ENCODE measurements at places on chromosomes 11 and 22. TPM values are rescaled to one million over a fixed set of nuclear protein-coding genes. Genes with fewer than 3 reads are reported as not detected.

DNA sequence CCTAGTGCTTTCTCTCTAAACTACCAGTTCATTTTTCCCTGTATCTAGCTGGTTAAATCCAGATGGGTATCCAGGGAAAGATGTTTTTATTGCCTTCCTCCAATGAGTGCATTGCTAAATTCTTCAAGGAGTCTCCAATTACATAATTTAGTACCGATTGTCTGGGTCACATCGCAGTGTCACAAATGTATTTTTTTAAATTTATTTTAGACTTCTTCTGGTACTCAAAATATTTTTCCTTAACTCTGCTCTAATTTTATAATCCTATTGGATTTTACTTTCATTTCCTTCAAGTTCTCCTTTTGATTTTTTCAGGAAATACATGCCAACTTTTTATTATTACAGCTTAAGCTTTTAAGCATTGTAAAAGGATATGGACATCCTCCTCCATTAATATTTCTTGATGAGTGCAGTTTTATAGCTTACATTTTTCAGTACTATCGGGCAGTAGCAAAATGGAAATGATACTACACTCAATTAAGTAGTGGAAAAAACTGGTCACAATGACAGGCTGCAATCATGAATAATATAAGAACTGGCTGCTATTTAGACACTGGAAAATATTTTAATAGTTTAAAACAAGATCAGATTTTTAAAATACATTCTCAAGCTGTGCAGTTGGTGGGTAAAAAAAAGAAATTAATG, 20.3 kb downstream of the BBOX1 start:
- peak overlapping the region; percentile 44 for H3K27ac ChIP-seq
- H3K4me3 ChIP-seq, result peak overlapping the region; percentile 53
- H3K4me1 ChIP-seq, result peaks cover 18% of the 10 kb centered on the region
- H3K36me3 ChIP-seq, result no peaks in the 10 kb centered on the region

DNA sequence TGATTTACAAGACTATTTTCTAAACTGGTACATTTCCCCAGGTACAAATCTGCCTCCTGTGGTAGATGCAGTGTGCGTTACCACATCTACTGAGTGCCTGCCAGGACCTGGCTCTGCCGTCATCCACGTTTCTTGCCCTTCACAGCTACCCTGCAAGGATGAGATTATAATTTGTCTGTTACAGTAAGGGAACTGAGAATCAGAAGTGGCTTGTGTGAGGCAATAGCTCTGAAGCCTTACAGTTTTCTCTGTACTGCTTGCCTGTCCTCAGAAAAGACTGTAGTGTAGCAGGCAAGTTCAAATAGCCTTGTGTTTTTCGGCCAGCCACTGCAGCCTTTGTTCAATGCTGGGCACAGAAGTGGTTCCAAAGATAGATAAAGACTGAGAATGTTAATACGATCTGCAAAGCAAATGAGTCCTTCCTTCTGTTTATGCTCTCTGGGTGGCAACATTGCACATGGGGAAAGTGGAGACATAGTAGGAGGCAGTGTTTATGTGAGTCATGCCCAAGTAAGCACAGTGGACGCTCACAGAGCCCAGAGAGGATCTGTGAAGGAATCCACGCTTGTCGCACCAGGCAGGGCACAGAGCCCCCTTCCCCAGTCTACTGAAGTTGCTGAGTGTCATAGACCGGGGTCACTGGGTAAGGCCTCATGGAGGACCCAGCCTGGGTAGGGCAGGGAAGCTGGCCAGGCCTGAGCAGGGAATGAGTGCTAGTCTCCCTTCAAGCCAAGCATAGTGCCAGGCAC, 49.1 kb downstream of the MICAL2 start:
- no peaks in the 10 kb centered on the region for H3K27me3 ChIP-seq
- peak overlapping the region; percentile 22 for H3K4me3 ChIP-seq
- H3K36me3 ChIP-seq, result peaks cover 27% of the 10 kb centered on the region
- peaks cover 77% of the 10 kb centered on the region for H3K4me1 ChIP-seq

The PATE2 gene
- 0.35 TPM for total RNA-seq

- H3K4me1 ChIP-seq, result peaks cover 29% of the 10 kb centered on the region
- H3K36me3 ChIP-seq, result peaks cover 10% of the 10 kb centered on the region
- H3K4me3 ChIP-seq, result no peak overlapping the region
- H3K27me3 ChIP-seq, result no peaks in the 10 kb centered on the region
- H3K27ac ChIP-seq, result peak overlapping the region; percentile 35
- DNase-seq, result no peak
Observed at GRCh38 chr22:25362883-25363240, 143.4 kb downstream of the CRYBB2 start.

GRCh38 chr11:78961937-78962701, 387.5 kb upstream of the NARS2 start:
- H3K4me3 ChIP-seq, result peak overlapping the region; percentile 52
- H3K27ac ChIP-seq, result no peak overlapping the region
- H3K36me3 ChIP-seq, result no peaks in the 10 kb centered on the region
- DNase-seq, result peak; percentile 8

DNA sequence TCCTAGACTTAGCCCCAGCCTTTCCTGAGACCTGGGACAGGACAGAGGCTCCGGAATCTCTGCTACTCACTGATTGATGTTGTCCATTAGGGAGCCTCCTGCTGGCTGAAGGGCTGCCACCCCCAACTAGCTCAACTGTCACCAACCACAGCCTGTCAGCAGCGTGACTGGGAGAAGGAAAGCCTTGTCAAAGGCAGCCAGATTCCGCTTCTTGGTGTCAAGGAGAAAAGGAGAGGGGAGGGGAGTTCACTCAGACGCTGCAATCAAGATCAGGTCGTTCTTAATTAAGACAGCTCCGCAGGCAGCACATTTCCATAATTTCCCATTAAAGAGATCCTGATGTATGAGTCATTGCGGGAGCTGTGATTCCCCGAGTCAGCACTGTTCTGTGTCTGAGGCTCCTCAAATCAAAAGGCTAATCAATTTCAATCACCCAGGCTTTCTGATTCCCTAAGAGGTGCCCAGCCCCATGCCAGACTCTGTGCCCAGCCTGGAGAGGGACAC, 152.8 kb upstream of the ZBED5 start:
- no peaks in the 10 kb centered on the region for H3K27me3 ChIP-seq
- no peak for DNase-seq
- no peaks in the 10 kb centered on the region for H3K4me1 ChIP-seq
- no peaks in the 10 kb centered on the region for H3K36me3 ChIP-seq
- no peak overlapping the region for H3K27ac ChIP-seq
- peak overlapping the region; percentile 45 for H3K4me3 ChIP-seq

DNA sequence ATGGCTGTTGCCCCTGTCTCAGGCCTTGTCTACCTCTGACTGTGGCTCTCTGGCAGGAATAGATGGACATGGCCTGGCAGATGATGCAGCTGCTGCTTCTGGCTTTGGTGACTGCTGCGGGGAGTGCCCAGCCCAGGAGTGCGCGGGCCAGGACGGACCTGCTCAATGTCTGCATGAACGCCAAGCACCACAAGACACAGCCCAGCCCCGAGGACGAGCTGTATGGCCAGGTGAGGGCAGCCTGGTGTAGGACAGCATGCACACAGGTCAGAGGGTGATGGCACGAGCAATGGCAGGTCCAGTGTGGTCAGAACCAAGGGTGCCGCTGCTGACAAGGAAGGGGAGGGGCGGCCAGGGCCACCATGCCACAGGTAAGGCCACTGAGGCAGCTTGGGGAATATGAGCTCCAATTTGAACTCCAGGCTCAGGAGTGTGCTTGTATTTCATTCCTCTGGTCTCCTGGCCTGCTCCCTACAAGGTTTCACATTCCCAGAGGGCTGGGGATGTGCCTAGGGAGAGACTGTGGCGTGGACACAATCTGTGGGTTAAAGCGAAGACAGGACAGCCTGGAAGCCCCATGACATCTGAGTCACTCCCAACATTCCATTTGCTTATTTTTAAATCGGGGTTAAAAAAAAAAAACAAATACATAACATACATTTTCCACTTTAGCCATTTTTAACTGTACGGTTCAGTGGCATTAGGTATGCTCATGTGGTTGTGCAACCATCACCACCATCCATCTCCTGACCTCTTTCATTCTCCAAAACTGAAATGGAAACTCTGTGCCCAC, 562 bp downstream of the FOLR3 start:
- DNase-seq, result no peak
- no peaks in the 10 kb centered on the region for H3K27me3 ChIP-seq
- no peak overlapping the region for H3K27ac ChIP-seq
- no peak overlapping the region for H3K4me3 ChIP-seq
- H3K4me1 ChIP-seq, result no peaks in the 10 kb centered on the region

- DNase-seq, result no peak
- H3K4me3 ChIP-seq, result no peak overlapping the region
- no peaks in the 10 kb centered on the region for H3K36me3 ChIP-seq
- H3K27me3 ChIP-seq, result no peaks in the 10 kb centered on the region
- H3K27ac ChIP-seq, result no peak overlapping the region
Observed at GRCh38 chr11:134082990-134083389, 14.1 kb downstream of the JAM3 start.

DNA sequence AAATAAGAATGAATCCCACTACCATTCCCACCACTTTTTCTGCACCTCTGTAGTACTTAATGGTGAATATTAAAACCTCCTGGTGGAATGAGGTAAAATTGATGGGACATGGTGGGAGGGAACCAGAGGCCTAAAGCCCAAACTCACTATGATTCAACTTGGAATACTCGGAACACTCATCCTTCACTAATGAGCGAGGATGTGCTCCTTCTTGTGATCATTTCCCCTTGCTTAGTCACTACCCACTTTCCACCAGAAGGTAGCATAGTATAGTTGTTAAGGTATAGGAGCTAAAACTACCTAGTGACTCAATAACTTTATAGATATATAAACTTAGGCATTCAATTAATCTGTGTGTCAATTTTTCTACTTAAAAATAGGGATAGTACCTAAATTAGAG, 728.9 kb downstream of the OPCML start:
- no peaks in the 10 kb centered on the region for H3K36me3 ChIP-seq
- no peaks in the 10 kb centered on the region for H3K27me3 ChIP-seq
- no peak overlapping the region for H3K4me3 ChIP-seq

DNA sequence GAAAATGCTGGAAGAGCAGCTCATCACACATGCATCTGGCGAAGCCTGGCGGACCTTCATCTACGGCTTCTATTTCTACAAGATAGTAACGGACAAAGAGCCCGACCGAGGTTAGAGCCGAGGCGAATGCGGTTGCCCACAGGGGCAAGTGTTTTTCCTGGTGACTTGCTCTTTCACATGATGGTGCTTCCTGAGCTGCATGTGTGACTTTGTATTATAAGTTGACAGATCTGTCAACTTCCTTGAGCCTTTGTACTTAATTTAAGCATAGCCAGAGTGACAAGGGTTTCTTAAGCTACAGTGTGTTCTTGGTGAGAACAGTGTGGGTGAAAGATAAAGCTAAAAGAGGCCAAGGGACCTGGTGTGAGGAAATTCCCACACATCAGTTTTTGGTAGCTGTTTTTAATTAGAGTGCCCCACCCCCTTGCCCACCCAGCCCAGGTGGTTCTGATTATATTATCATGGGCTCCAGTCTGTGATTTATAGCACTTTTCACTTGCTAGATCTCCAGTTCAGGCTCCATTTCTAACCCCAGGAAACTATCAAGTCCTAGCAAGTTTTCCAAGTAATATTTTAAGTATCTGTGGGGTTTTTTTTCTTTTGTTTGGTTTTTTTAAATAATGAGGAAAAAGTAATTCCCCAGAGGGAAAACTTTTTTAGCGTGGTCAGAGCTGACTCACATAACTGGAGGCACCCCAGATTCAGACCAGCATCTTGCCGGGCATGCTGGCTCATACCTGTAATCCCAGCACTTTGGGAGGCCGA, 68.0 kb upstream of the YWHAH start:
- no peak for DNase-seq
- H3K27me3 ChIP-seq, result no peaks in the 10 kb centered on the region
- H3K36me3 ChIP-seq, result peaks cover 21% of the 10 kb centered on the region
- H3K4me1 ChIP-seq, result no peaks in the 10 kb centered on the region

- no peaks in the 10 kb centered on the region for H3K4me1 ChIP-seq
- no peaks in the 10 kb centered on the region for H3K27me3 ChIP-seq
- no peaks in the 10 kb centered on the region for H3K36me3 ChIP-seq
- H3K4me3 ChIP-seq, result no peak overlapping the region
Observed at GRCh38 chr11:128848815-128849455, 18.2 kb downstream of the KCNJ1 start.

The SH3BP1 gene
- total RNA-seq, result 5.6 TPM

- peak overlapping the region; percentile 72 for H3K27ac ChIP-seq
- peaks cover 11% of the 10 kb centered on the region for H3K4me1 ChIP-seq
- H3K27me3 ChIP-seq, result no peaks in the 10 kb centered on the region
- peaks cover 10% of the 10 kb centered on the region for H3K36me3 ChIP-seq
Observed at GRCh38 chr11:116773203-116774097, 663 bp upstream of the BUD13 start.

DNA sequence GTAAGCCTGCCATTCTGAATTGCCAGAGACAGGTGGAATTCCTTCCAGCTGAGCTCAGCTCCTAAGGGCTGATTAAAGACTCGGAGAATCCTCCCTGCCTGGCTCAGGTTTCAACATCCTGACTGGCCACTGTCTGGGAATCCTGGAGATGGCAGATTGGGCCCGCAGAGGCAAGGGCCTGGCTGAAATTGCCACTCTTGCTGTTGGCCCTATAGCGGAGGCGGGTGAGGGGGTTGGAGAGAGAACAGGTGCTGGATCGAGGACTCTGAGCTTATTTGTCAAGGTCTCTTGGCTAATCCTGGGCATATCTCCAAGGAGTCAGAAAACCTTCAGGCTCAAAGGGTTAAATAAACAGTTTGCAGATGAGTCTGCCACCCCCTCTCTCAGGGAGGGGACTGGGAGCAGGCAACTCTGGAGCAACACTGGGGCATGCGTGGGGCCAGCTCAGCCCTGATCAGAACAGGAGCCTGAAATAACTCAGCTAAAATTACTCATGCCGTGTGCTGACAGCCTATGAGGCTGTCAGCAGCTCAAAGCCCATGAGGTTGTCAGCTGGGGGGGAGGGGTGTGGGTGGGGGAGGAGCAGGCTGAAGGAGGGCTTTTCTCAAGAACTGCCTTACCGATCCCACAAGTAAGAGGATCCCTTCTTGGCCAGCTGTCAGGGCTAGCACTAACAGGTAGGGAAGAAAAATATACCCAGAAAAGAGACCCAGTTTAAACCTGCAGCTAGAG, 14.7 kb upstream of the MFRP start:
- DNase-seq, result no peak
- no peak overlapping the region for H3K27ac ChIP-seq

The PRRG4 gene
- 5.1 TPM for total RNA-seq

GRCh38 chr11:44944181-44944852, 6.4 kb downstream of the TP53I11 start:
- H3K4me3 ChIP-seq, result no peak overlapping the region
- peaks cover 8% of the 10 kb centered on the region for H3K4me1 ChIP-seq
- no peaks in the 10 kb centered on the region for H3K27me3 ChIP-seq
- H3K27ac ChIP-seq, result no peak overlapping the region

- no peaks in the 10 kb centered on the region for H3K36me3 ChIP-seq
- H3K4me3 ChIP-seq, result no peak overlapping the region
- H3K27me3 ChIP-seq, result no peaks in the 10 kb centered on the region
- H3K4me1 ChIP-seq, result no peaks in the 10 kb centered on the region
Observed at GRCh38 chr11:23413057-23413456, 552.8 kb upstream of the CCDC179 start.

The SYT7 gene
- not detected for total RNA-seq

DNA sequence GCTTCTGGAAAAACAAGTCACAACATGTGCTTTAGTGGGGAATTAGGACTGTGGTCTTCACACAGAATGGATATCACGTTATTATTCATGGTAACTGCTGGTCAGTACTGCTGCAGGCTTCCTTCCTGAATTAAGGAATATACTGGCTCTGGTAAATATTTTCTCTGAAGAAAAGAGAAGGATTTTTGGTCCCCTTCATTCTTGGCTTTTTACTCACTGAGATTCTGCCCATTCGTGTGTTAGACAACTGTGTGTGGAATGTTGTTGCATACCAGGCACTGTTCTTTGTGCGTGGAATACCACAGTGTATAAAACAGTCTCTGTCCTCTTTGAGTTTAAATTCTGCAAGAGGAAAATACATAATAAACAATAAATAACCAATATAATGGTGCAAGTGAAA, 80.3 kb downstream of the ALX4 start:
- H3K27me3 ChIP-seq, result no peaks in the 10 kb centered on the region
- no peaks in the 10 kb centered on the region for H3K4me1 ChIP-seq
- no peak overlapping the region for H3K4me3 ChIP-seq
- H3K27ac ChIP-seq, result no peak overlapping the region
- H3K36me3 ChIP-seq, result no peaks in the 10 kb centered on the region

The OR52K2 gene
- not detected for total RNA-seq

All from thoracic aorta (tissue), 2 donors.